GM12865 (cell line): ENCODE measurements at places on chromosomes 5 and 9.

GRCh38 chr9:93267091-93267541, 83.2 kb downstream of the WNK2 start:
- no peak for DNase-seq

DNA sequence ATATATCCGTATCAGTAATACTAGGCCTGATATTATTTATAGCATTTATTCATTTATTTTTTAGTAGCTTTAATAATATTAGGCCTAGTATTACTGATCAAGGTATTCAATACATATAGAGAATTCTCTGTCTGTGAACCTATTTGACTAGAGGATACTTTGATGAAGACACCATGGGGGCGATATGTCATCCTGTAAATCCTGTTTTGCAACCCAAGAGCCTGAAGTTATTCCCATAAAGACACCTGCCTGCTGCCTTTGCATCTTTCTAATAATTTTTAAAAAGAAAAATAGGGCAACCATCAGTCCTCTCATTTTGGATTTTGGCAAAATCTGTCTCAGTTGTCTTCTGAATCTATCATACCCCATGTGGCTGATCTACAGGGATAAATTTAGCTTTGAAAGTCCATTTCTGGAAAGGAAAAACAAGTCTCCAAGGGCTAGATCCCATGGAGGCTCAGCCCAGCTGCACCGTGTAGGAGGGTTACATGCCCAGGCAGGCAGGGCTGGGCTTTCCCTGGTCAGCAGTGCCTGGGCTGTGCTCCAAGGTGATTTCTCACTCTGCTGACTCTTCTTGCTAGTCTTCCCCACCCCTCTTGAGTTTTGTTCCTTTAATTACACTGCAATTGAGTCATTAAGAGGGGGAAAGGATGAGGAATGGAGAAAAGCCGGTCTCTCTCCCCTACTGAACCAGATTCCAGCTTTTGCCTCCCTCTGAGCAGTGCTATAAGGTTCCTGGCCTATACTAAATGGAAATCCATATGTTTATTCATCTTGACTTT, 169.0 kb downstream of the TRIM32 start:
- DNase-seq, result peak; percentile 8

- DNase-seq, result no peak
Measured at GRCh38 chr5:16992444-16992843, 56.4 kb upstream of the MYO10 start.

DNA sequence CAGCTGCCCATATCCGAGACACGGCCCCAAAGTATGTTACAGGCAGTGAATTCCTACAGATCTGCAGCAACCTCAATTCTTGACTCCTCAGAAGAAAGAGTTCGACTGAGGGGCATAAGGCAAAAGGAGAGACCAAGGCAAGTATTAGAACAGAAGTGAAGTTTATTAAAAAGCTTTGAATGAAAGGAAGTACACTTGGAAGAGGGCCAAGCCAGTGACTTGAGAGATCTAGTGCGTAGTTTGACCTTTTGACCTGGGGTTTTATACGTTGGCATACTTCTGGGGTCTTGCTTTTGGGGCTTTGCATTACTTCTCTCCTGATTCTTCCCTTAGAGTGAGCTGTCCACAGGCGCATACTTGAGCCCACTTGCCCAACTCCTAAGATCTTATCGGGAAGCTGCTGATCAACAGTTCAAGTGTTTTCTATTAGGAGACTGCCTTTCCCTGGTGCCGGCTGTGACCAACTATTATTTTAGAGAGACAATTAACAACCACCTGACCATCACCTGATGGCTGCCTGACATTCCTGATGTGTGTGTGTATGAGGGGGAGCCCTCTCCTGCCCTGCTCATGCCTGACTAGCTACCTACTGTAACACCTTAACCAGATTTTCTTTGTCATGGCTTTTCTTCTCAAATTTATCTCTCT, 1.5 kb upstream of the DEPDC1B start:
- no peak for DNase-seq

GRCh38 chr9:4262735-4263141, 37.1 kb downstream of the GLIS3 start:
- no peak for DNase-seq

DNA sequence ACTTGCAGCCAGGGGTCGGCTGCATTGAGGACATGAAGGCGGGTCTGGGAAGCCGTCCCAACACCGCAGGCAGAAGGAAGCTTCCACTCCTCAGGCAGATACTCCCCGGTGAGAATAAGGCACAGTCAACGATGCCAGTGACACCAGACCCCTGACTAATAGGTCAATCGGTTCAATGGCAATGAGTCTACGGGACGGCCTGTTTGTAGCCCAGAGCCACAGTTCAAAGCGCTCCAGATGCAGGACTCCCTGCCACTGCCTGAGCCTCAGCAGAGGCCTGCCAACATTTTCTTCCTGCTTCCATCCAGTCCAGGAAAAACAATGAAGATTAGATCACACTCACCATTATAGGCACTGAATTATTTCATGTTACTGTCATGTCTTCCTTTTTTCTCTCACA, 84.5 kb upstream of the SIMC1 start:
- no peak for DNase-seq

GRCh38 chr5:9712506-9712905, 82.4 kb upstream of the TAS2R1 start:
- DNase-seq, result no peak

DNA sequence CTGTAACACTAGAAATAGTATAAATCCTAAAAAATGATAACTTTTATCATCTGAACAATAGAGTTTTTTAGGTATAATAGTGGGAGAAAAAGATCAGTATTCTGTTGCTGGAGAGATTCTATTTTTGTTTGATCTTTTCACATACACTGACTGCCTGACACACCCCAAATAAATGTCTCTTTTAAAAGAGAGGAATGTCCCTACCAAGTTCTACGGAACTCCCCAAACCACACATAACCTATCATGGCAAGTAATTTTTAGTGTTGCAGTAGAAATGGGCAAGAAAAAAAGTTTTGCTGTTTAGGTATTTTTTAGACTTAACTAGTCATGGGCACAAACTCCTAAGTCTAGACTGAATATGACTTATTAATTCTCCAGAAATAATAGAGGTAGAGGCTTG, 139.1 kb downstream of the ELAVL2 start:
- DNase-seq, result no peak

- DNase-seq, result no peak
Measured at GRCh38 chr9:91690540-91691249, 259.3 kb downstream of the ROR2 start.

- DNase-seq, result no peak
Measured at GRCh38 chr9:22817181-22817580, 370.6 kb downstream of the DMRTA1 start.

DNA sequence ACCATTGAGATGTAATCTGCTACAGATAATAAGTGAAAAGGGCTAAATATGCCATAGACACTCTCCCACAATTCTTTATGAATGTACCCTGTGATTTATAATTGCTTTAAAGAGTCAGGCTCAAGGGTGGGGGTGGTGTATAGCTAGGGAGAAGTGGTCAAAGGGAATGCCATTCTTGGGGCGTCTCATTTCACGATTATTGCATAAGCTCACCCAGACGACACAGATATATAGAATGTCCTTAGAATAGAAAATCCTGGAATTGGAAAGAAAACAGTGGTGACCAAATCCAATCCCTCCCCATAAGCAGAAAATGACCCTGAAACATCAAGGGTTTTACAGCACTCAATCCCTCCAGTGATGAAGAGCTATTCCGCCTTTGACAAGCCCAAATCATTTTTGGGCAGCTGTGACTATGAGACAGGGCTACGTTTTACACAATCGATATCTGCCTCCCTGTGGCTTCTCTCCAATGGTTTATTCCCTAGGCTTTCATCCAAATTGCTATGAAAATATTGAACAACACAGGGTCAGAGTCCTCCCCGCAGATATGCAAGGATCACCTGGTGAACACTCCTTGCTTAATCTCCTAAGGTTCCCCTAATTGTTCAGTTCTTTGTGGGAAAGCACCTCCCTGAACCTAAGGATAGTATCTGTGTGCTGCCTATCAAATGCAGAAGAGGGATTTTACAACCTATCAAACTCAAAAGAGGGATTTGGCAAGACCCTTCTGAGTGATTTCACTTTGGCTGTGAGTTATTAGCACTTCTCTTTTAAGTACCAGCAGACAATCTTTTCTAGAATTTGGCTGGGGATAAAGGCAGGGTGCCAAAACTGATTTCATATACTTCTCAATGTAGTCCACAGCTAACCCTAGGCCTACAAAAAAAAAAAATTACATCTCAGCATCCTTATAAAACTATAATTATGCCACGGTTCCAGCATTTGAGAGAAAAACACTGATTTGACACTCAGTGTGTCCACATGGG, 144.9 kb upstream of the CDH6 start:
- no peak for DNase-seq
